ENCODE measurements at places on chromosomes 12 and 14.

DNA sequence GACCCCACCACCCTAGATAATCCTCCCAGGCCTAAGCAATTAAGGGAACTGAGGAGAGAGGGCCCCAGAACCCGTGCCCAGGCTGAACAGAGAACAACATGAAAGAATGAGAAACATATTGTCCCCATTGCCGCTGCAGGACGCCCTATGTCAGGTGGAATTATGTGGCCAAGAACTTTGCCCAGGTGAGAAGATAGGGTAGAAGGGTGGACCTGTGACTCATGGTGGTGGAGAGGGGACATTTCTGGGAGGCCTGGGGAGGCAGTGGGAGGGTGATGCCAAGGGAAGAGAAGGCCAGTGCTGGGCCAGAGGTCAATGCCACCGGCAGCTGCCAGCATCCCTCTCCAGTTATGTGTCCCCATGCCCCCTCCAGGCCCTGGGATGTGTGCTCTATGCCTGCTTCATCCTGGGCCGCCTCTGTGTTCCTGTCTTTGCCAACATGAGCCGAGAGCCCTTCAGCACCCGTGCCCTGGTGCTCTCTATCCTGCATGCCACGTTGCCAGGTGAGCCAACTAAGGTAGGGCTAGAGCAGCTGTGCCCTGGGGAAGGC, 15.5 kb downstream of the SOAT2 start:
- no peak for DNase-seq

DNA sequence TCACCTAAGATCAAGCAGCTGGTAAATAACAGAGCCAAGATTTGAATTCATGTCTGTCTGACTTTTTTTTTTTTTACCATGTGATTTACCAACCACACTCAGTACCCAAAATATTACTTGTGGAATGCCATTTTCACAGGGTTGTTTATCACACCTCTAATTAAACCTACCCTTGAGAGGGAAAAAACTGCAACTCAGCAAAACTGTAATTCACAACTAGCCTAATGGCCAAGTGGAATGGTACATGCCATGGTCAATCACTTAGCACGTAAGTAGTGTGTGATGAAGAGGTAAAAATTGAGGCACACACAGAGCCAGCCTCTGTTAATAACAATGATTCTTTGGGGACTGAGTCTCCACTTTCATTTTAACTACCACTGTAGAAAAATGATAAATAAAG, 412.9 kb upstream of the GARIN6 start:
- no peak for DNase-seq

GRCh38 chr12:85325442-85325841, 45.4 kb downstream of the ALX1 start:
- no peak for DNase-seq

- DNase-seq: no peak
These were observed 14.3 kb upstream of the PAPLN start for GRCh38 chr14:73223049-73223448.

- no peak for DNase-seq
These were observed 1.5 kb upstream of the EFS start for GRCh38 chr14:23366426-23366921.

DNA sequence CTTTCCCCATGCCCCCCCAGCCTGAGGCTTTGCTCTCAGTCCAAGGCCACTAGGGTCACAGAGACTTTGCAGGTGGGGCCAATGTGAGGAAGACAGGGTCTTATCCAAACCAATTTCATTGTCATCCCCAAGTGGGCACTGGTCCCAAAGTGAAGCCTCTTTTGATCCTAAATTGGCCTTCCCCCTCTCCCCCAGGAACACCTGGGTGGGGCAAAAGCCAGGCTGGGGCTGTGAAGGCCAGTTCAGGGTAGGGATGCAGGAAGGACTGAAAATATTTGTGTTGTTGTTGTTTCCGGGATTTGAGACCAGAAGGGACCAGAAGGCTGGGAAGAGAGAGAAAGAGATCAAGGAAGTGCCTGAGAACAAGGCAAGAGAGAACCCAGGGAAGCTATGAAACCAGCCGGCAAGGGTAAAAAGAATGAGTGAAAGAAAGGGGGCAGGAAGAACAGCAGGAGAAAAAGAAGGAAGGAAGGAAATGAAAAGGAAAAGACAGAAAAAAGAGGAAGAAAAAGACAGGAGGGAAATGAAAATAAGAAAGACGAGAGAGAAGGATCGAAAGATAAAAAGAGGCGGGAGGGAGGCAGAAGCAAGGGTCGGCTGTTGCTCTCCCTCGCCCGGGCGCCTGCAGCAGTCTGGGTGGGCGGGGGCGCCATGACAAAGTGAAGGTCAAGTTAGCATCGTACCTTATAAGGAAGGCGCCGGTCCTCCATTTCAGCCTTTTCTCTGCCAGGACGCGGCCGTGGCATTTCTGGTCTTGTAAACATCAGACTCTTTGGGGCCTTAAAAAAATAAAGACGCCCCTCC, 7.4 kb upstream of the HOXC11 start:
- no peak for DNase-seq

- no peak for DNase-seq
These were observed 86.6 kb upstream of the FRMD6 start for GRCh38 chr14:51564986-51565604.

Data from stimulated activated CD4-positive, alpha-beta T cell treated with anti-CD3 and anti-CD28 coated beads, Interleukin-4, amount 100 ng/mL, for 1 hour (primary cell).